Esophagus squamous epithelium (tissue), 5 donors: ENCODE measurements at places on chromosomes 12 and 14.

GRCh38 chr14:98946940-98947339 lies 325.1 kb downstream of the BCL11B start:
- no peak for DNase-seq

- no peak for DNase-seq
Observed at GRCh38 chr12:51906430-51907082, 748 bp upstream of the ACVRL1 start.

DNA sequence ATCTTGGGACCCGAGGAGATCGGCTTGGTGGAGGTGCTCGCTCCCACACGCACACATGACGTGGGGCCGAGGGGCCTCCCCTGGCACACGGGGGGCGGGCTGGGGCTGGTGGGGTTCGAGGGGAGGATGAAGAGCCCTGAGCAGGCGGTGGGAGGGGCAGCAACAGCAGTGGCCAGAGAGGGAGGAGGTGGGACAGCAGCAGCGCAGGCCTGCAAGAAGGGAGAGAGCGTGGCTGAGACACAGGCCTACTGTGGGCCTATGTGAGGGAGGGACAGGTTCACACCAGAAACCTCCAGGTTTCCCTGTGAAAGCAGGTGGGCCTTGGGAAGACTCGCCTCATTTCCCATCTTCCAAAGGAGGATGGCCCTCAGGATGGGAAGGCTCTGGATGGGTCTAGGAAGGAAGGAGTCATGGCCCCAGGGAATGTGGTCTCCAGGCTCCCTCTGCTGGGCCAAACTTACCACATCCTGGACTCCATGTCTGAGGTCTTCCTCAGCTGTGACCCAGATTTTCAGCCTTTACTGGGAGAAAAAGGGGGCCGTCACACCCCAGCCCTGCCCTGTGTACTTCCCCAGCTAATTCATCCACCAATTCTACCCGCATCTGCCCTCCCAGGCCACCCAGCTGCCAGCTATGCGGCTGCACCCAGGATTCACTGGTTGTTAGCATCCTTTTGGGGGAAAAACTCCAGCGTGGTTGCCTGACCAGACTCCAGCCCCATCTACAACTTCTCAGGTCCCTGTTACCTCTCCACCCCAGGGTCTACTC lies 2.8 kb downstream of the PIANP start:
- no peak for DNase-seq

GRCh38 chr12:8917751-8918150 lies 3.4 kb downstream of the PHC1 start:
- DNase-seq = no peak

GRCh38 chr14:31677052-31677451 lies 115.8 kb downstream of the NUBPL start:
- no peak for DNase-seq

DNA sequence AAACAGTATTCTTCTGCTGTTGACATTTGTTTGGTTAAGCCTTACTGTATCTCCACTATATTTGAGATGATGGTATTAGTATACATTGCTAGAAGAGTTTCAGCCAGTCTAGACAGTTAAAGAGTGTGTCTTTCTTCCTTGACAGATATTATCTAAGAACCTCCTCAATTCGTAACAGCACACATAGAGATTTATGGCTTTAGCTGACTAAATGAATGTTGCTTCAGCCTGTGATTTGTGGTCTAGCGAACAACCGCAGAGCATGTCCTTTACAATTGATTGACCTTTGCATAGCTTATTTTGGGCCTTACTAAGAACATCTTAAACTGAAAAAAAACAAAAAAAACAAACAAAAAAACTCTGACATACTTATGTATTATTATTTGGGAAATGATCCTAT lies 122.2 kb downstream of the DAAM1 start:
- no peak for DNase-seq

DNA sequence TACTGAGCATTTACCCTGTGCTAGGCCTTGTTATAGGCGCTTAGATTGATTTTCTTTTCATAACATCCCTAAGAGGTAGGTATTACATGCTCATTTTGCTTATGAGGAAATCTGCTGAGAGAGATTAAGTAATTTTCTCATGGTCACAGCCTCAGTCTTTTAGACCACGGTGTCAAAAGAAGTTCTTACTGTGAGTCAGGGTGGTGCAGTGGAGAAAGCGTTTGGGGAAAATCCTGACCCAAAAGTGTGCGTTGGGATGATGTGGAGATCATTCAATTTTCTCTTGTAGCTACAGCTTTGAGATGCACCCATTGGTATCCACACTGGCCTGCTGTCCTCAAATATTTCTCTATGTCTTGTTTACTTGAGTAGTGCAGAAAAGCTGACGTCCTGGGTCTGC lies 8.2 kb downstream of the ANG start:
- DNase-seq = no peak

GRCh38 chr12:108890208-108890607 lies 10.3 kb downstream of the DAO start:
- DNase-seq = no peak

DNA sequence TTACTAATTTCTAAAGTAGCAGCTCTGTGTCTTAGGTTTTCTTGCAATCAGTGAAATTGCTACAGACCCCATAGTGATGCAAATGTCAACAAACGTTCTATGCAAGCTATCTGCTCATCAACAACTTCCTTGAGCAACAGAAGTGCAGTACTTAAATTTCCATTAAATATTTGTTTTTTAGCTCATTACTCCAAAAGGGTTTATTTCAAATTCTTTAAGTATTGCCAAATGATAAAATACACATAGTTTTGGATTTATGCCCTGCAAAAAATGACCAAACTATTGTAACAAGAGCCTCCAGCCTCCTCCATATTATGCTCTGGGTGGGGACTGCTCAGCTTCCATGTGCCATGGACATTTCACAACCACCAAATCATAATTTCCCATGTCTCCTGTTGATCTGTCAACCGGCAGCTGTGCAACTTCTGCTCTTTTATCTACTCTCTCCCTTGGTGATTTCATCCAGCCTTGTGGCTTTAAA lies 4.4 kb downstream of the BDKRB1 start:
- DNase-seq = no peak

GRCh38 chr12:13045816-13046215 lies 1.6 kb downstream of the FAM234B start:
- DNase-seq = no peak

DNA sequence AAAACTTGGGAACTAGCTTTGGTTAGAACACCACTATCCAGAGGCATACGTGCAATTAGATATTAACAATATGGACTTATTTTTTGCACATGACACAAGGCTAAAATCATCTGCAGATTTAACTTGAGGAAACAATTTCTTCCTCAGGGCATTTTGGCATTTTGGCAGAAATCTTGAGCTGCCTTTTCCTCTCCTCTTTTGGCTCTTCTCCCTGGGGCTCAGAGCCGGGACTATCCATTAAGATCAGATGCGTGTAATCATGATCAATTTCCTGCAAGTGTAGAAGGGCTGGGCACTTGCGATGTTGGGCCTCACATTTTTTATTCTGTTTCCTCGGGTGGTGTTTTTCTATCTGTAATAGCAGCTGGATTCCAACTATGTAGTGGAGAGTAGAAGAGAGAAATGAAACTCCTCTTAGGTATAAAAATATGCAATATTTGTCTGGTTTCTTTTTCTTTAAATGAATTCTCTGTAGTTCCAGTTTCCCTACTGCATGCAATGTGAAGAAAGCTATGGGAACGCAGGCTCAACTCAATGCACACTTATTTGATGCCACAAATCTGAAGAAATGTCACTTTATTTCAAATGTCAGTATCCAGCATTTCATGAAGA lies 1010.8 kb downstream of the FLRT2 start:
- DNase-seq = no peak

DNA sequence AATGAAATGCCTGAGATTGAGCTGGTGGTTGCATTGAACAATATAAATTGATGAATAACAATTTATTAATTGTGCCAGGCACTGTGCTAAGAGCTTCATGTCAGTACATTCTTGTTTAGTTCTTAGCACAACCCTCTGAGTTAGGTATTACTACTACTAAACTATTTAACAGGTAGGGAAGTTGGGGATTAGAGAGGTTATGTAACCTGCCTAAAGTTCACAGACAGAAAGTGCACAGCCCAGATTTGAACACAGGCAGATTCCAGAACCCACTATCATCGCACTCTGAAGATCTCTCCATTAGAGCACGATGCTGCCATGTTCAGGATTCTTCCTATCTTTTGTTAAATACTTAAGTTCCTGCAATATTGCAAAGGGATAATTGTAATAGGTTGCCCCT lies 49.3 kb downstream of the ETV6 start:
- DNase-seq = no peak

DNA sequence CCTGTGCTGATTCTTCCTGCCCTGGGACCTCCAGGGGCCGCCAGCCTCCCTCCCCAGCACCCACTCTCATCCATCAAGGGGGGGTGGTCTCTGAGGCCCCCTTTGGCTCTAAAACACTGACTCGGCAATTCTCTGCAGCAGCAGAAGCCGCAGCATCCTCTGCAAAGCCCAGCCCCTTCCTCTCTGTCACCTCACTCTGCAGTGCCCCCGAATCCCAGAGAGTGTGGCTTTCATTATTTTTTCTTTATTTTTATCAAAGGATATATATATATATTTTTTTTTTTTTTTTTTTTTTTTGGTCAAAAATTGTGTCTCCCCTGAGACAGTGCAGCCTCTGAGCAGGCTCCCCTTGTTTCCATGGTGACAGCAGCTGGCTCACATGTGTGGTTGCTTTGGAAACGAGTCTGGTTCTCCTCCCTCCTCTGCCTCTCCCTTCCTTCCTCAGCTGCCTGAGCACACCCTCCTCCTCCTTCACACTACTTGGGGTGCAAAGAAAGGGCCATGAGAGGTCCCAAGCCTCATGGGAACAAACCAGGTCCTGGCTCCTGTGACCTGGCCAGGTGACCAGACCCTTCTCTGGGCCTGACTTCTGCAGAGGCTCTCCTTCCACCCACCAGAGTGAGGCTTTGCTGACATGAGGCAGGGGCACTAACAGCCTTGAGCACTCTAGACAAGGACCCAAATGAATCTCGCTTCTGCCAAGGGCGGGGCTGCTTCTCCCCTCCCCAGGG lies 100.5 kb downstream of the LRRC74A start:
- no peak for DNase-seq

- no peak for DNase-seq
Observed at GRCh38 chr12:43852744-43853143, 16.9 kb downstream of the TMEM117 start.

GRCh38 chr12:102480406-102480805 lies at the start of gene IGF1:
Gene IGF1, minus strand, starts transcription at chr12:102480563. Its CDS starts 182 bp downstream, at chr12:102480381.
- no peak for DNase-seq

DNA sequence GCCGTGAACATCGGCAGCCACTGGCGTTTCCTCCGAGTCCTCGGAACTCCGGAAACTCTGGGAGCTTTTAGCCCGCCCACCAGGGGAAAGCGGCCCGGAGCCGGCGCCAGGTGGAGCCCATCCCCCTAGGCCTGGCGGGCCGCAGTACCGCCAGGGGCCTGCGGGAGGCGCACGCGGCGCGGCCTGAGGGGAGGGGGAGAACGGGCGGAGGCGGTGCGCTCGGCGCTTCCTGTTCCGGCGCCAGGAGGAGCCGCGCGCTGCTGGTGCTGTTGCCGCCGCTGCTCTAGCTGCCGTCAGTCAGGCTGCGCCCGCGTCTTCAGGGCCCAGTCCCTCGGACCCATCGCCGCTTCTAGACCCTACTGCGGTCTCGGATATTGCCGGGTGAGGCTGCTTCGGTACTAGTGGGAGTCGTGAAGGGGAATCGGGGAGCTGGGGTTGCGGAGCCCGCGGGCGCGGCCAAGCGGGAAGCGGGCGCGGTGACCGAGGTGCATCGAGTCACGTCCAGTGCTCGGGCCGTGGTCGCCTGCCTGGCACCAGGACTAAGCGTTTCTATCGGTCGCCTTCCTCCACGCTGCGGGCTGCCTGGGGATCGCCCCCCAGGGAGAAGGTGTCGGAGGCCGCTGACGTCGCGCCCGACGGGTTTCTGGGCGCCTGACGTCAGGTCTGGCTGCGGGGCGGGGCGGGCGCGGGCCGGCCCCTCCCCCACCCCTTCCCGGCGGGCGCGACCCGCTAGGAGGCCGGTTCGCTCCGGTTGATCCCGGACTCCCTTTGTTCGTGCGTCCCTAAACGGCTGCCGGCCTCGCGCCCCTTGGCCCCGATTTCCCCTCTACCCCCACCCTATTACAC lies at the start of gene MAPK1IP1L:
Gene MAPK1IP1L (plus strand): TSS at position 225 of the 846 bp plus-strand sequence. CDS start 10,037 bp downstream, outside the sequence.
- DNase-seq = peak; percentile 46

DNA sequence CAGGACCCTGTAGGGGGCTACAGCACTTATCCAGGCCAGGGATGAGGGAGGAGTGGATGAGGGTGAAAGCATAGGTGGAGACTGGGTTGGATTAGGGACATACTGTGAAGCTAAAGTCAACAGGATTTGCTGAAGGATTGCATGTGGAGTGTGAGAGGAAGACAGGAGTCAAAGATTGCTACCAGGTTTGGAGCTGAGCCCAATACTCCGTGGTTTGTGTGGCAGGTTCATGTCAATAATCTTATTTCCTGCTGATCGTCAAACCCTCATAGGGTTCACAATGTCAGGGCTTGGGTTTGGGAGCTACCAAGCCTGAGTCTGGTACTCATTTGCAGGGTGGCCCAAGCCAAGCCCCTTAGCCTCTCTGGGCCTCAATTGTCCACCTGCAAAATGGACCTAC lies 77.1 kb upstream of the PLXNC1 start:
- DNase-seq = no peak

- no peak for DNase-seq
Observed at GRCh38 chr14:34423445-34423844, 38.6 kb downstream of the SPTSSA start.

GRCh38 chr14:21264025-21264801 lies 5.0 kb downstream of the HNRNPC start:
- DNase-seq = no peak

DNA sequence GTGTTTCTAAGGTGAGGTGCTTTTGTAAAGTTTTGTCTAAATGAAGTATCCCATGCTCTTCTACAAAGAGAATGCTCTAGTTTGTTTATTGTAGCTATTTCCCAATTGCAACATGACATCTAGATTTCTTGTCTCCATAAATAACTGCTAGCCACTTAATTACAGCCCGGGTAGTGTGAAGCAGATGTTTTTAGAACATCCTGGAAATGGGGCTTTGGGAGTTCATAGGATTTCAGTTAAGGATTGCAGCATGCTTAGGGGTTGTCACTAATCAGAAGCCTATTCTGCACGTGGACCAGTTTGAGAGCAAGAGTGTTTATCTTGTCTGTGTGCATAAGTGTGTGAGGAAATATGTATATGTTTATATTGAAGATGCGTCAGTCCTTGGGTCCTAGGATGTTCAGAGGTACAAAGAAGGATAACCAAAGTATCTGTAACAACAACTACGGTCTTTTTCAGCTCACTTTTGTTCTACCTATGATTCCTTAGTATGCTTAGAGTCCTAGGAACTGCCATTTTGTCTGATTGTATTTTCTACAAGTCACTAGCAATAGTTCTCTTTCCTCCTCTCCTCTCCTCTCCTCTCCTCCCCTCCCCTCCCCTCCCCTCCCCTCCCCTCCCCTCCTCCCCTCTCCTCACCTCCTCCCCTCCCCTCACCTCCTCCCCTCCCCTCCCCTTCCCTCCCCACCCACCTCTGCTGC lies 135.3 kb downstream of the ACSS3 start:
- no peak for DNase-seq
